Cerebellar cortex (tissue), 1 donor: ENCODE measurements at places on chromosomes 16 and 17.

GRCh38 chr16:54178478-54178976, 108.1 kb downstream of the IRX3 start:
- no peak for DNase-seq

- no peak for DNase-seq
Observed at GRCh38 chr16:73383195-73383987, 335.5 kb upstream of the ZFHX3 start.

DNA sequence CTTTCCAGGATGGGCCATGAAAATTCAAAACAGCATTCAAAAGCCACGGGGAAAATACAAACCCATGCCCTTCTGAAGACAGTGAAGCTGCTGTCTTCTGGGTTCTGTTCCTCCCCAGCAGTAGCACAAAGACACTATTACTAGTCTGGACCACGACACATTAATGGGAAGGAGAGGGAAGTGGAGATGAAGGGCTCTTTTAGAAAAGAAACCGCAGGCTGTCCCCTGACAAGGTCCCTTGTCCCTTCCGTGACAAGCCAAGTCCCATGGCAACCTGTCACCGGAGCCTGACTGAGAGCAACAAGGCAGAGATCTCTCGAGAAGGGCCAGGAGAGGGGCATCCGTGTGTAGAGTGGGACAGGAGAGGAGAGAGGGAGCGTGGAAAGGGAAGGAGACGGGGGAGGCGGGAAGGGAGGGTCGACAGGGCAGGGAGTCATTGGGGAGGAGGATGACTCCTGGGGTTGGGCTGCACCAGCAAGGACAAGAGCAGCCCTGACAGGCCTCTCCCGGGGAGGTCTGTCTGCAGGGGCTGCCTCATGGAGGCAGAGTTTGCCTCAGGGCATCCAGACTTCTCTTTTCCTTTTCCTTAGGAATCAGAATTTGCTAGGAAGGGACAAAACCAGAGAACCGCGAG, 436.2 kb downstream of the SLC39A11 start:
- DNase-seq = peak; percentile 9

DNA sequence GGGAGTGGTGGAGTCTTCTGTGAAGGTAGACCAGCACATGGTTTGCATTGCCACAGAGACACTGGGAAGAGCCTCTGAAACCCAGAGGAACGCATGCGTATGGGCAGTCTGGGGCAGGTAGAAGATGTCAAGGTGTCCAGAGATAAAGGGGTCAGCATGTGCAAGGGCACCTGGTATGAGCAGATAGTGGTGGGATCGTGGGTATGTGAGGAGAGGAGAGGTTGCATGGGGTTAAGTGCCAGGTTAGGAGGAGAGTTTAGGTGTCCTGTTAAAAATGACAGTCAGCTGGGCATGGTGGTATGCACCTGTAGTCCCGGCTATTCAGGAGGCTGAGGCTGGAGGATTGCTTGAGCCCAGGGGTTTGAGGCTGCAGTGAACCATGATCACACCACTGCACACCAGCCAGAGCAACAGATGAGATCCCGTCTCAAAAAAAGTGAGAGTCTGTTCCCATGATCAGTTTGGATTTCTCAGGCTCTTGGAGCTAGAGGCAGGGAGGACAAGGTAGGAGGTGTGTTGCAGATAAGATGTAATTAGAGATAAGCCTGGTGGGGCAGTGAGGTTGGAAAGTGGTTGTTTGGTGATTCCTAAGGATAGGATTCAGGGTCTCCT, 3.0 kb downstream of the PYCARD start:
- peak; percentile 27 for DNase-seq

GRCh38 chr16:70421014-70421413, 17.9 kb downstream of the ST3GAL2 start:
- DNase-seq = no peak

GRCh38 chr16:75606507-75606906, 16.6 kb downstream of the ADAT1 start:
- DNase-seq = no peak

GRCh38 chr16:66087308-66087707, 279.2 kb upstream of the CDH5 start:
- DNase-seq = no peak

- DNase-seq = no peak
Observed at GRCh38 chr17:859061-859823, 77.1 kb downstream of the MRM3 start.

- DNase-seq = no peak
Observed at GRCh38 chr16:17470908-17471718, at the start of gene XYLT1. Gene XYLT1, minus strand, starts transcription at chr16:17470960. Its CDS starts 164 bp downstream, at chr16:17470796.

- DNase-seq = no peak
Observed at GRCh38 chr16:49782405-49782804, 73.5 kb downstream of the ZNF423 start.

DNA sequence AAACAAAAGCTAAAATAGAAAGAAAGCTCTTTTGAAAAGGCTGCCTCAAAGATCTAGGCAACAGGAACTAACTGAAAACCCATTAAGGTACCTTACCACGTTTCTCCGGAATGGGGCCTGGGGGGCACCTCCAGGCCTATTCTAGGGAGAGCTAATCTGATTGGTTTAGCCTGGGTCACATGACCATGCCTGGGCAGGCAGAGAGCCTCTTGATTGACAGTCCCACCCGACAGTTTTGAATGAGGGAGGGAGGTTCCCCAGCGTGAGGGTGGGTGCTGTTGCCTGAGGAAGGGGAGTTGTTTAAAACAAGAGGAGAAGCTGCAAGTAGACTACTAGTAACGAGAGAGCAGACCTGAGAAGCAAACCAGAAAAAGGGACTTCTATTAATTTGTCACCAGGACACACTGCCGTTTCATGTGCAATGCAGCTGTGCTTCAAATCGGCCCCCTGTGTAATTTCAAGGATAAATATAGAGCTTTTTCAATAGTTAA, 143.4 kb upstream of the HS3ST2 start:
- peak; percentile 36 for DNase-seq

DNA sequence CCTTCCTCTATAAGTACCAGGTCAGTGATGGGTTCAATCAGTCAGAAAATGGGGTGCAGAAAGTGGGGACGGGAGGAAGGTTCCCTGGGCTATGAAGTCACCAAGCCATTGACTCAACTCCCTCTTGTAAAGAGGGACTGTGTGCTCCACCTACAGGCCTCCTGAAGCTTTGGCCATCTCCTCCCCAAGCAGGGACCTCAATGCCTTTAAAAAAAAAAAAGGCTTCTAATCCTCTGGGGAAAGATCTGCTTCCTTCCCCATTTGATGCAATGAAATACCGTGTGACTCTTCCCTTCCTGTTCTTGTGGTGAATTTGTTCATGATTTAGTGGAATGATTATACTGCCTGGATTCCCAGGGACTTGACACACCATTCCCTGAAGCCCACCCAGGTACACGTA, 30.8 kb downstream of the VWA3A start:
- DNase-seq = no peak

GRCh38 chr17:68310152-68310551, 18.9 kb downstream of the ARSG start:
- DNase-seq = no peak

GRCh38 chr17:80205811-80206210, 14.3 kb downstream of the SGSH start:
- DNase-seq = no peak

DNA sequence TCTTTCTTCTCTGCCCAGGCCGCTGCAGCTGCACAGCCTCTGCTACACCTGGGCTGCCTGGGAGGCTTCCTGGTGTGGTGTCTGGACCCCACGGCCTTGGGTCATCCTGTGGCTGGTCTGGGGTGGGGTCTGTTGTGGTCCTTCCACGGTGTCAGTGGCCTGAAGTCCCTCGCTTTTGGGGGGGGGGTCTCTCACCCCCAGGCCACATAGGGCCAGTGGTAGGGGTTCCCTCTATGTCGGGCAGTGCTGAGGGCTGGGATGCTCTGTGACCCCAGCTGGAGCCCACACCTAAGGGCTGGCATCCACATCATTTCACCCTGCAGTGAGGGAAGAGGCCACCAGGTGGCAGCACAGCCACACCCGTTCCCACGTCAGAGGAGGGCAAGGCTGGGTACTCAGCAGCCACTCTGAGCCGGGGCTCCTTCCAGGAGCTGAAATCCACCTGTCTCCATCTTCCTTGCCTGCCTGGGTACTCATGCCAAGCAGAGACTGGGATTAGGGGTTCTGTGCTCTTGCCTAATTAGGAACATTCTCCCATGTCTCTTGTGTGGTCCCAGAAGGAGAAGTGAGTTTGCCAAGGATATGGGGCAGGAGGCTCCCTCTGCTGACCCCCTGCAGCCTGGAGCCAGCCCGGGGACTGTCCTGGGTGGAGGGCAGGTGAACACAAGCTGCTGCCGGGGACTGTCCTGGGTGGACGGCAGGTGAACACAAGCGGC, 13.0 kb downstream of the ENGASE start:
- DNase-seq = peak; percentile 90

DNA sequence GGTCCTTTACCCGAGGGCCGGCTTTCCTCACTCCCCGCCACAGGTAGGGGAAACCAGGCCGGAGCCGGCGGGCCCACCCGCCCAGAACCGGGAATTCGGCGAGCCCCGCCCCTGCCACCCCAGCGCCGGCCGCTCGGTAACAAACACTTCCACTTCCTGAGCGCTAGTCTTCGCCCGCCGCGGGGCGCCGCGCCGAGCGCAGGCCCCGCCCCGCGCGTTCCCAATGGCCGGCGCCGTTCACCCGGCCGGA, 224 bp upstream of the NHERF1 start:
- no peak for DNase-seq

DNA sequence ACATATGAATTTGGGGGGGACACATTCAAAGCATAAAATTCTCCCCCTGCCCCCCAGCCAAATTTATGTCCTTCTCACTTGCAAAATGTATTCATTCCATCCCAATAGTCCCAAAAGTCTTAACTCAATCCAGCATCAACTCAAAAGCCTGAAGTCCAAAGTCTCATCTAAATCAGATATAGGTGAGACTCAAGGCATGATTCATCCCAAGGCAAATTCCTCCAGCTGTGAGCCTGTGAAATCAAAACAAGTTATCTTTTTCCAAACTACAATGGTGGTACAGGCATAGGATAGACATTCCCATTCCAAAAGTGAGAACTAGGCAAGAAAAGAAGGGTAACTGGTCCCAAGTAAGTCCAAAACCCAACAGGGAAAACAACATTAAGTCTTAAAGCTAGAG, 5.9 kb upstream of the GOSR2 start:
- no peak for DNase-seq

- DNase-seq = no peak
Observed at GRCh38 chr17:61157246-61157886, 242.3 kb upstream of the TBX2 start.

DNA sequence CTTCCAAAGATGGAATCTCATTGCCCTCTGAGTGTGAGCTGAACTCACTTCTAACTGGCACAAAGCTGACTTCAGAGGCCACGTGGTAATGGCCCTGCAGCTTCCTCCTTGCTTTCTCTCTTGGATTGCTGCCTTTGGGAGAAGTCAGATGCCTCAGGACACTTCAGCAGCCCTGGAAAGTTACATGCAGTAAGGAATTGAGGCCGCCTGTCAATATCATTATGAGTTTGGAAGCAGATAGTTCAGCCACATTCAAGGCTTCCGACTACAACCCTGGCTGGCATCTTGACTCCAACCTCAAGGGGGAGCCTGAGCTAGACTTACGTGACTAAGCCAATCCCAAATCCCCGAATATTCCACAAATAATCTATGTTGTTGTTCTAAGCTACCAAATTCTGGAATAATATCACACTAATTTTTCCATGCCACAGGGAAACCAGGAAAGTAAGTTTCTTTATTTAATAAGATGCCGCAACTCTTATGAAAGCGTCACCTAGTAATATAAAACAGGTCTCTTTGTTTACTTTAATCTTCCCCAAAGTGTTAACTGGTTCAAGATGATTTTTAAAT, 13.6 kb downstream of the CEP20 start:
- peak; percentile 59 for DNase-seq

DNA sequence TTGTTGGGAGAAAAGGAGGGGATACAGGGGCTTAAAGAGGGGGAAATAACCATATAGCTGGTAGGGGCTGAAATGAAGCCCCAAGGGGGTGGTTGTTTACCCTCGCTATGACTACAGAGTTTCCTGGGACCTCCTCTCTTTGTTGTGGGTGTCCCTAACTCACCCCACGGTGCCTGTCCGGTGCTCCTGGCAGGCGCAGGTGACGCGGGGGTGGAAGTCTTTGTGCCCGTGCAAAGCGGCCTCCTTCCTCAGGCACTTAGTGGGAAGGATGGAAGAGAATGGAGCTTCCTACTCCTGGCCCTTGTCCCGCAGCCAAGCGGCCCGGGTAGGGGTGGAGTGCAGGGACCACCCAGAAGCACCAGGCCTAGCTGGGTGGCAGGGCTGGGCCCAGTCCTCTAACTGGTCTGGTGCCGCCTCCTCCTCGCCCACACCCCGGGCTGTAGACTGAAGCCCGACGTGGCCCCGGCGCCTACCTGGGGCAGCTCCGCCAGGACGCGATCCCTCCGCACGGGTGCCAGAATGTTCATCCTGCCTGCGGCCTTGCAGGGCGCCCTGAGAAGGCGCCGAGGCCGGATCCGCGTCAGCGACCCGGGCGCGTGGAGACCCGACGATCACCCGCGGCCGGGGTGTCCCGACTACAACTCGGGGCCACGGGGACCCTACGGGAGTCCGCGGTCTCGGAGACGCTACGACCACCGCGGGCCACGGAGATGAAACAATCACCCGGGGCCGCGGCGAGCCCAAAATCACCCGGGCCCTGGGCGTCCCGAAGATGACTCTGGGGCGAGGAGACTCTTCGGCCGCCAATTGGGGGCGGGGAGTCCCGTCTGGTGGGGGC, 709 bp downstream of the RAB34 start:
- no peak for DNase-seq

DNA sequence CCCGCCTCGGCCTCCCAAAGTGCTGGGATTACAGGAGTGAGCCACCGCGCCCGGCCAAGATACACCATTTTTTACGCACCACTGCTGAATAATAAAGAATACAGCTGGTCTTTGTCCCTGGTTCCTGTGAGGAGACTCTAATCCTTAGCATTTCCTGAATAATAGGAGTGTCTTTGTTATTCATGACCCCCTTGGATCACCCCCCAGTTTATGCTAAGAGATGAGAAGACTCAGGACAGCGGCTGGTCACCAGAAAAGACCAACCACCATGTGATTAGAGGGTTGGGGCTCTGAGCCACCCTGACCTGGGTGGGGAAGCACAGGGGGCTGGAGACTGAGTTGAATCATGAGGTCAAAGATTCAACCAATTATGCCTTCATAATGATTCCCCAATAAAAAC, 17.3 kb downstream of the PHLPP2 start:
- DNase-seq = no peak
